ENCODE measurements at places on chromosomes 7 and 10. TPM values are rescaled to one million over a fixed set of nuclear protein-coding genes. Genes with fewer than 3 reads are reported as not detected.

Gene ST8SIA6
- 0.52 TPM for total RNA-seq

Gene ACSM6
- not detected for total RNA-seq

Gene AQP1
- total RNA-seq: not detected

Gene SCART1
- total RNA-seq: 1.3 TPM

Gene HOXA4
- 2.6 TPM for total RNA-seq

Gene HOXA7
- total RNA-seq: 0.44 TPM

Gene ARMC3
- total RNA-seq: not detected

Gene KNDC1
- 2.4 TPM for total RNA-seq

Gene SLC18A3
- not detected for total RNA-seq

Gene GPC2
- 0.65 TPM for total RNA-seq

Gene CPA2
- total RNA-seq: not detected

Gene SMO
- total RNA-seq: not detected

Gene HOXA11
- 0.84 TPM for total RNA-seq

Gene EPHA1
- total RNA-seq: 1.2 TPM

Data from MCF 10A (cell line).